Stimulated activated CD4-positive, alpha-beta T cell treated with anti-CD3 and anti-CD28 coated beads, Interleukin-1b, Interleukin-23, amount 100 ng/mL, for 1 hour (primary cell): ENCODE measurements at places on chromosomes 5 and 9.

GRCh38 chr5:39073767-39074016 lies 507 bp downstream of the RICTOR start:
- no peak for DNase-seq

- DNase-seq = no peak
Measured at GRCh38 chr5:59264013-59264412, 629.5 kb downstream of the PDE4D start.

DNA sequence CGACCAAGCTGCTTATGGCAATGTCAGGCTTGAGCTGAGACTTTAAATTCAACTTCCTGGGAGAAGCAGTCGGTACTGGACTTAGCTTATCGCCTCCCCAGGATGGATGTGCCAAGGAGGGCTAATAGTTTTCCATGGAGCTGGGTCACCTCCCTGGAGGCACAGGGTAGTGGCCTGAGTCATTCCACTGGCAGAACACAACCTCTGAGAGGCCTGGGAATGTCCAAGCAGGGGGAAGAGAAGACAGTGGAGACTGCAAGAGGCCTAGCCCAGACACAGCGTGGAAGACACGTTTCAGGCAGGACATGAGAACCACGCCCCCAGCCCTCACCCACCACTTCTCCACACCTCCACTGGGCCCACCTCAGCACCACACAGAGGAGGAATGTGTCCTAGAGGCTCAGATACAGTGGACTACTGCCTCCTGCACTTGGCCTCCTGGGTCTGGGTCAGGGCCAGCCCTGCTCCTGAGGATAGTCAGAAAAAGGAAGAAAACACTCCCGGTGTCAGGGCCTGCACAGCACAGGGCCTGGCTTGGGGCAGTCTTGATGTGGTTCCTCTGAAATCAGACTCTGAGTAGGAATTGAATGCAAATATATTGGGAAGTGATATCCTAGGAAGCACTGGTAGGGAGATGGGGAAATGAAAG lies 171.8 kb downstream of the FSTL4 start:
- DNase-seq = no peak

DNA sequence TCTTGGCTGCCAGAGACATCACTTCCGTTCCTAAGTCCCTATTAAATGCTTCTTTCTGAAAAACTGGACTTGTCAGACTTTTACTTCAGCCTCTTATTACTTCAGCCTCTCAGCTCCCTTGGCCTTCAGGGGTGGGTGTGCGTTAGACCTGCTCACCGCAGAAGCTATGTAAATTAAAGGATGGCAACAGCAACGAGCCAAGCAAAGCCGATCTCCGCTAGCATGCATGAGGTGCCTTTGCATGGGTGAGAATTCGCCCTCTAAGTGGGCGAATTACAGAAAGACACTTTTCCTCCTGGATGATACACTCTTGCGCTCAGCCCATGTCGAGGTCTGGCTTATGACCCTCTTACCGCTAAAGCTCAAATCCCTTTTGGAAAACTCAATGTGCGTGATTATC lies 10.9 kb upstream of the IL3 start:
- DNase-seq = no peak

DNA sequence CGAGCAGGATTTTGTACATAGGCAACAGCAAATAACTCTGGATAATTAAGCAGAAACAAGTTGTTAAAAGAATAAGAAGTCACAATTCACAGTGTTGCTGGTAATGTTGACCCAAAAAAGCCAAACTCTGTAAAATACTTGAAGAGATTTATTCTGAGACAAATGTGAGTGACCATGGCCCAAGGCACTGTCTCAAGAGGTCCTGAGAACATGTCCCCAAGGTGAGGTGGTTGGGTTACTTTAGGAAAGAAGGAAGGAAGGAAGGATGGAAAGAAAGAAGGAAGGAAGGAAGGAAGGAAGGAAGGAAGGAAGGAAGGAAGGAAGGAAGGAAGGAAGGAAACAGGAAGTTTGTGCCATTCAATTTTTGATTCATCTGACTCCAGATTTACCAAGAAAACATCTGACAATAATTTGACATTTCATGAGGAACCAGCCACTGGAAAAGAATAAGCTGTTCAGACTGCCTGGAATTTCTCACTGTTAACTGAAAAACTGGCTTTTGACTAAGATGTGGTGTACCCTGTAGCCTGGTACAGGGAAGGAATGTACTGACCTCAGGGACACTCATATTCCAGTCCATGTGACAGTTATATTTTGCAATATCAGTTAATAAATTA lies 295.9 kb upstream of the TNC start:
- DNase-seq = no peak

DNA sequence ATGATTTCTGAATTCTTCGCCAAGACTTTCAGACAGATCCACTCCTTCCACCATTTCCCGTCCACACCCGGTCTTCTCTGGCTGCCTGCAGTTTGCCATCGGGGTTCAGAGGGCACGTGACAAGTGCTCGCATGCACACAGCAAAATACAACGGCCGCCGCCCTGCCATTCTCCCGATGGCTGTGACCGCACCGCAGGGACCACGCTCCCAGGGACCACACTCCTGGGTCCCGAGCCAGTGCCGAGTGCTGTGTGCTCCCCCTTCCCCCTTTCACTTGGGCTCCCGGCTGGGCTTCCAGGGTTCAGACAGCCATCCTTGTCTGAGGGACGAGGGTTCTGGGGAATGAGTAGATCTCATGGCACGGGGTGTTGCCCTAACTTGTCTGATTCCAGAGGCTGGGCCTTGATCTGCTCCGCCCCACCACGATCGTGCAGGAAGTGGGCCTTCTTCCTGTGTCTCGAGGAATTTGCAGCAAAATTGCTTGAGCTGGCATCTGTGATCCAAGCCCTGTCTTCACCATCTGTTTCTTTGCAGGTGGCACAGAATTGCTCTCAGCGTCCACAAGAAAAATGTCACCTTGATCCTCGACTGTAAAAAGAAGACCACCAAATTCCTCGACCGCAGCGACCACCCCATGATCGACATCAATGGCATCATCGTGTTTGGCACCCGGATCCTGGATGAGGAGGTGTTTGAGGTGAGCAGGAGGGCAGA lies 59.2 kb downstream of the COL5A1 start:
- no peak for DNase-seq

DNA sequence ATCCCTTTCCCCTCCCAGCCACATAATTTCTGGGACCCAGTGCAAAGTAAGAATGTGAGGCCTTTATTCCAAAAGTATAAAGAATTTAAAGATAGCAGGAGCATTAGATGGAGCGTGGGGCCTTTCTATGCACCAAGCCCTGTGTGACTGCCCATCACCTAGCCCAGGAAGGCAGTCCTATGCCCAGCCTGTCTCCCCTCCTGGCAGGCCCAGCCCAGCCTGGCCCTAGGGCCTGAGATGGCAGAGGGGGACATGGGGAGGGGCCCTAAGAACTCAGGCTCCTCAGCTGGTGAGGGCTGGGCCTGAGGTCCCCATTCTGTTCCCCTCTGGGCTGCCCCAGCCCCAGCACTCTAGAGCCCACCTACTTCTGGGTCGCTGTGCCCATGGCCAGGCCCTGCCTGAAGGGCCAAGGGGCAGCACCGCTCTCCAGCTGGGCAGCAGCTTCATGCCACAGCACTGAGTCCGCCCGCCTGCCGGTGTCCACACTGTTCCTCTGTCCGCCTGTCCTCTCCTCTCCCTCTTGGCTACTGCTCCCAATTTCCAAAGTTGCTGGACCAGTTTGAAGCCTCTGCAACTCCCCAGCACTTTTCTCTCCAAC lies 995 bp upstream of the SLC23A1 start:
- DNase-seq = no peak

GRCh38 chr9:76999261-76999660 lies 20.2 kb upstream of the FOXB2 start:
- no peak for DNase-seq

DNA sequence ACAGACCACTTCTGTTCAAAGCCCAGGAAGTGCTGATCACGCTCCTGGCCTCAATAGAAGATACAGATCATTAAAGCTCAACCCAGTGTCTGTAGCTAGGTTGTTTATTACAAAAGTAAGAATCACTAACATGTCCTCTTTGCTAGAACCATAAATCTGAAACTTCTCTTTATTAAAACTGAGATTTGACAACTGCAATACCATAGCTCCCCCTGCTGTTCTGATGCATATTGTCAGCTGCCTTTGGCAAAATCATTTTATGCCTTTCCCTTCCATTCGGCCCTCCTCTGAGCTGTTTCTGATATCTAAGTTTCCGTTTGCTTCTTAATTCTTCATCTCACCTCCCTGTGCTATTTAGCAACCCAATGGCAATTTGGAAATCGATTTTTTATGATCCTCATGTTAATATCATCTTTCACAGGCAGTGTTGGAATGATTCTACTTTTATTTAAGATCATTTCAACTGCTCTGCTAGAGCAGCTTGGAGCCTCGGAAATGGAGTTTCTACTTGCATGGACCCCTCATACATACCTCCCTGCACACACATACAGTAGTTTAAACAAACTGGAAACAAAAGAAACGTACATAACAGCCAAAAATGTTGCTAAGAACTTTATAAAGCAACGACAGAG lies 998.8 kb downstream of the MAT2B start:
- DNase-seq = no peak

- no peak for DNase-seq
Measured at GRCh38 chr5:95859661-95860060, 37.1 kb upstream of the GLRX start.

DNA sequence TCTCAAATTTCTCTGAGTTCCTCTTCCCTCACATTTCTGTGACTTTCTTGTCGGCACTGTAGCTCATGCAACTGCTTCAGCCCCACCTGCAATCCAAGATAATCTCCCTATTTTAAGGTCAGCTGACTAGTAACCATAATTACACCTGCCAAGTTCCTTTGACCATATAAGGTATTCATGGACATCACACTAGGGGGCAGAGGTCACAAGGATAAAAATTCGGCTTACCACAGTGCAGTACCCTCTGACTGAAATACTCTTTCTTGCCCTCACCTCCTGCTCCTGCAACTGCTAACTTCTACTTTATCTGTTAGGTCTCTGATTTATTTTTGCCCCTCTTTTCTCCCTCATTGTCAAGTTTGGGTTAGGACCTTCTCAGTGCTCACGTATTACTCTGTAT lies 144.2 kb downstream of the GDNF start:
- no peak for DNase-seq

GRCh38 chr9:134061688-134062371 lies 6.0 kb downstream of the BRD3 start:
- DNase-seq = no peak

- no peak for DNase-seq
Measured at GRCh38 chr5:55320571-55320970, 12.8 kb downstream of the MTREX start.

DNA sequence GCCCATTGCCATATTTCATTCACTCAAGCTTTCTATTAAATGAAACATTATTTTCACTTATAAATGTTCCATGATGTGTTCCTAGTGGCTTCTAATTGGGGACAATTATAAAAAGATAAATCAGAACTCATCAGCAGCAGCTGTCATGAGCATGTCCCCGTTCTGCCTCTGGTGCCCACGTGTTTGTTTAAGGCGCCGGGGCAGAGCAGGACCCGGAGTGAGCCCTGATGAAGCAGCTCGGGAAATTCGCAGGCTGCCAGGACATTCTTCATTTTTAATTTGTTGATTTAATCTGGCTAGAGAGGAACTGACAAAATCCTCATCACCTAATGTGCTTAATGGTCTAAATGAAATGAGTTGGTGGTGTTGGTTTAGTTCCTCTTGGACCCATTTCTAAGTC lies 475.0 kb downstream of the CTNND2 start:
- no peak for DNase-seq

GRCh38 chr9:14344053-14344524 lies 30.1 kb upstream of the NFIB start:
- DNase-seq = no peak

- DNase-seq = no peak
Measured at GRCh38 chr9:4325113-4325512, 25.2 kb upstream of the GLIS3 start.

DNA sequence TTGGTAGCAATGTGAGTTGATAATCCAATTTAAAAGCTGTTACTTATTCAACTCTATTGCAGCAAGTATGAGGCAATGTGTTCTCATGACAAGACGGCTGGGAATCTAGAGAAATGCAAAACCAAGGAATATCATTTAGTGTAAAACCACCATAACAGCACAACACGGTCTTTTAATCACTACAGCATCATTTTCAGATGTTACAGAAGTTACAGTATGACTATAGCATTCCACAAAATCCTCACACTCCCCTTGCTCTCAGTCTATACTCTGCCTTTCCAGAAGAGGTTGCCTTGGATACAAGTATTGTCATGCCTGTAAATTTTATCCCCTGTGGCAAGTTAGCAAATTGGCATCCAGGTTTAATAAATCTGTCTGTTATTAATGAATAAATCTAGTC lies 28.6 kb upstream of the TAS2R1 start:
- DNase-seq = no peak

DNA sequence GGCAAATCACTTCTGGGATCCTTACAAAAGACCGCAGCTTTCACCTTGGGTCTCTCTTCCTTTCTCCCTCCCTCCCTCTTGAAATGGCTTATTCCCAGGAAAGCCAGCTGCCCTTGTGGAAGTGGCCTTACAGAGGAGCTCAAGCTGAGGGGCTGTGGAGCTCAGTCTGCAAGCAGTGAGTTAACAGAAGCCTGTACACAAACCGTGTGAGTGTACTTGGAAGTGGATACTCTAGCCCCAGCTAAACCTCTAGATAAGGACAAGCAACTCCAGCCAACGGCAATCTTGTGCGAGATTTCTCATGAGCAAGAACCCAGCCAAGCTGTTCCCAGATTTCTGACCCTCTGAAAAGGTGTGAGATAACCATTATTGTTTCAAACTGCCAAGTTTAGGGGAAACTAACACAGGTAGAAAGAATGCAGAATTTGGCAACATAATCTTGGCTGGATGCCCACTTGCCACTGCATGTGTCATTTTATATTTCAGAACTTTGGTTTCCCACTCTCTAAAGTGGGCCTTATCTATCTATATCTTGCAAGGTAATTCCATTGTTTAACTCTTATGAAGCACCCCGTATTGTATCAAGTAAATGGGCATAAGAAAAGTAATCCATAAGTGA lies 85.6 kb downstream of the CDH18 start:
- no peak for DNase-seq

GRCh38 chr5:63894690-63895089 lies 67.6 kb downstream of the HTR1A start:
- DNase-seq = no peak

- no peak for DNase-seq
Measured at GRCh38 chr5:146515473-146516150, 378 bp downstream of the GPR151 start.

- DNase-seq = no peak
Measured at GRCh38 chr5:72845889-72846288, 29.4 kb downstream of the TNPO1 start.

- no peak for DNase-seq
Measured at GRCh38 chr5:128472919-128473318, 65.1 kb downstream of the FBN2 start.
